ENCODE measurements at places on chromosomes 7 and 10.

DNA sequence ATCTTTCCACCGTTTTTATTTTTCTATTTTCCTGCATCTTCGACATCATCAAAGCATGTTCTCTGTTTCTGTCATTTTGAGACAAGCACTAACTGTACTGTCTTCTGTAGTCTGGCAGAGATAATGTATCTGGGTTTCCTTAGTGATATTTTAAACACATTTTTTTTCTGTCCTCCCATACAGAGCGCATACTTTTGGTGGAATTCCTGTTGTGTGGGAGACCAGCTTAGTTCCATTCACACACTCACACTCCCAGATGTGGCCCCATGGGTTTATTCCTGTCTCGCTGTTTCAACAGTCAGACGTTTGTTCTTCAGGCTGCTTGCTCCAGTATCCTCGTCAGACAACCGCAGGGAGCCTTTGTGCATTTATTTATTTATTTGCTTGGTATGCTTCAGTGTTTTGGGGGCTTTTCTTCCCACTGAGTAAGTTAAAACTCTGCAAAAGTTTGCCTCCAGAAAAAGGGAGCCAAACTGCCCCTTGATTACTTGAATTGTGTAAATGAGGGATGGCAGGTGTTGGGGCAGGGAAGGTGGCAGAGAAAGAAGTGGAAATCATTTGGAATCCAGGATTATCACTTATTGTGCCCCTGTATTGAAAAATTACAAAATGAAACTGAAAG lies 456.8 kb upstream of the KLF6 start:
- peak; percentile 100 for DNase-seq

- no peak for DNase-seq
These were observed 409.0 kb upstream of the MGMT start for GRCh38 chr10:129057856-129058663.

DNA sequence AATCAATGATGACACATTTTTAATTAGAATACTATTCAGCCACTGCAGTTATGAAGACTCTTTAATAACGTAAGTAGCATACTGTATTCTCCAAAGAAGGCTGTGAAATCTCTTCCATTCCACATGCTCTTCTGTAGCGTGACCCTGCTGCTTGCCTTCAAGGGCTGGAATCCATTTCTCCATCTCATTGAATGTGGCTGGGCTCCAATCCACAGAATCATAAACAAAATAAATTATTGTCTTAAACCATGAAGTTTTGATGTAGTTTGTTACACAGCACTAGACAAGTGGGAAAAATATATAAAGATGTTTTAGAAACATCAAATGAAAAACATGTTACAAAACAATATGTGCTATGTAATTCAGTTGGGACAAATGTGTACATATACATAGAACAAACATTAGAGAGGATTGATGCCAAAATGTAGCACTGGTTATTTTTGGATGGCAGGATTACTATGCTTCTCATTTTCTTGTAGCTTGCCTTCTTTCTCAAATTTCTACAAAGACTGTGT lies 410.8 kb upstream of the PODXL start:
- no peak for DNase-seq

GRCh38 chr7:31100445-31100844 lies 48.3 kb downstream of the ADCYAP1R1 start:
- DNase-seq: peak; percentile 11

- no peak for DNase-seq
These were observed 6.2 kb downstream of the ZNF775 start for GRCh38 chr7:150385302-150385723.

- DNase-seq: no peak
These were observed 384.6 kb downstream of the GATA3 start for GRCh38 chr10:8439040-8439439.

DNA sequence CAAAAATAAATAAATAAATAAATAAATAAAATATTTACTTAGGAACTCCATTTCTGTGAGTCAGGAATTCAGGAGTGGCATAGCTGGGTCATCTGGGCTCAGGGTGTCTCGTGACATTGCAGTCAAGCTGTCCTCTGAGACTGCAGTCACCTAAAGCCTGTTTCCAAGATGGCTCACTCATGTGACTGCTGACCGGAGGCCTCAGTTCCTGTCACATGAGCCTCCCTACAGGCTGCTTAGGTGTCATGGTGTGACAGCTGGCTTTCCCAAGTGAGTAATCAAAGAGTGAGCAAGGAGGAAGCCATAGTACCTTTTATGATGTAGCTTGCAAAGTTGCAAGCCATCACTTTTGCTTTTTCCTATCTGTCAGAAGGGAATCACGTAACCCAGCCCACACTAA lies 128.6 kb upstream of the KCTD7 start:
- DNase-seq: no peak

- no peak for DNase-seq
These were observed 52.4 kb upstream of the TNS3 start for GRCh38 chr7:47634273-47634672.

- DNase-seq: no peak
These were observed 77.4 kb downstream of the PRKAG2 start for GRCh38 chr7:151799506-151799905.

GRCh38 chr10:117684672-117685211 lies 142.2 kb downstream of the EMX2 start:
- DNase-seq: no peak

- DNase-seq: no peak
These were observed 7.0 kb downstream of the GPR26 start for GRCh38 chr10:123673198-123673597.

DNA sequence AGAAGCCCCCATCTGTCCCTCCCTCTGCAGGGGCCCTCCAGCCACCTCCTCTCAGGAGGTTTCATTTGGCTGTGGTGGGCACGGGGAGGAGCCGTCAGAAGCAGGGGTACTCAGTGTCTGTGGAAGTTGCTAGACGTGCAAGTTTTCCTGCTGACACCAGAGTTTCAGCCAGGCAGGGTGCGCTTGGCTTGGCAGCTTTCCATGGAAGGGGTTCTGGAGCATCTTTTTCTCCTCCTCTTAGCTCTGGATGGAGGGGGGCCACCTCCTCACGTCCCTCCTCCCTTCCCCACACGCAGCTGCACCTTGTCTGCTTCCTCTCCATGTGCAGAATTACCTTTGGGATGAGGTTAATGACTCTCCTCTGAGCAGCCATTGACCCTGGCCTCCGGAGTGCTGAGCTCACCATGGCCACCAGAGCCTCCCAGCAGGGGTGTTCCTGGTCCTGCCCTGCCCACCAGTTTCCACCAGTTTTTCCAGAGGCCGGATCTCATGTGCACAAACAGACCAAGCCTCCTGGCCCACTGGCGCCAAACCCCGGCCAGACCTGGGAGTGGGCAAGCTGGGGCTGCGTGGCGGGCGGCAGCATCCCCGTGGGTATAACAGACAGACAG lies 579.8 kb upstream of the FOXK1 start:
- DNase-seq: no peak

- no peak for DNase-seq
These were observed 6.3 kb downstream of the ZNF503 start for GRCh38 chr10:75395066-75395931.

DNA sequence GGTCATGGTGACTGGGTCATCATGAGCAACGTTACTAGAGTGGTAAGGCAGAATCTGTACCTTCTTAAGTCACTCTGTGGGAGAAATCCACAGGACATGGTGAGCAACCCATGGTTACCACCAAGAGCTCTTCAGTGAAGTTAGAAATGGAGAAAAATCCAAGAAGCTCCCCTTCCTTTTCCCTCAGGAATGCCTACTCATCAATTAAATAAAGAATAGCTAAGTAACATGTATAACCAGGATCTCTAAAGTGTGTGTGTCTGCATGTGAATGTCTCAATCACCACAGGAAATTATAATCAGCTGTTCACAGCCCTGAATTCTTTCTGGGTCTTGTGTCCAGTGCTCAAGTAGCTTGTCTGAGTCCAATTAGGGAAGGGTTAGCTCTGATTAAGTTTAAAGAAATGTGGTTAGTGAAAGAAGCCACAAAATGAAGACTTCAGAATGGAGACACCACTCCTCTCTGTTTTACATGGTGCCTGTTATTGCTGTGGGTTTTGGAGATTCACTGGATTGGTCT lies 73.2 kb downstream of the SEM1 start:
- no peak for DNase-seq

DNA sequence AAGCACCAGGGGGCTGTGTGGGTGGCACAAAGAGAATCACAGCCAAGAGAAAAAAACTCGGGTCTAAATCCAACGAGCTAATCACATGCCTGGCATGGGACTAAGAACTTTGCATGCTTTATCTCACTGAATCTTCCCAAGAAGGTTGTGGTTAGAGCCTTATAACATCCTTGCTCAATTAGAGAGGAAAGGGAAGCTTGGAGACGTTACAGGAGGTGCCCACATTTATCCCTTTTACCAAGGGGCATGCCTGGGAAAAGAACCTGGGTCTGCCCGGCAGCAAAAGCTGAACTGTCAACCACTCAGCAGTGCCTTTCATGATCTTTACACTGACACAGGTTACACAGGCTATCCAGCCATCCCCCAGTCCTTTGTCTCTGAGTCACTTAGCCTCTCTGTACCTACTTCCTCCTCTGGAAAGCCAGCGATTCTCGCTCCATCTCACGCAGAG lies 190.1 kb downstream of the PRPF18 start:
- DNase-seq: no peak

- DNase-seq: no peak
These were observed 214.0 kb downstream of the MDFIC start for GRCh38 chr7:115135769-115136410.

- DNase-seq: no peak
These were observed 135.8 kb upstream of the NPS start for GRCh38 chr10:127413326-127413725.

GRCh38 chr10:4663162-4663992 lies 162.6 kb upstream of the AKR1E2 start:
- peak; percentile 99 for DNase-seq

- DNase-seq: no peak
These were observed at the start of gene KIF5B for GRCh38 chr10:32056136-32057035. KIF5B (minus strand) TSS chr10:32056425; CDS start chr10:32055973, 452 bp downstream.

GRCh38 chr7:14207138-14207537 lies 217.7 kb upstream of the ETV1 start:
- no peak for DNase-seq

GRCh38 chr10:76839276-76839675 lies 798.3 kb downstream of the KCNMA1 start:
- no peak for DNase-seq

- no peak for DNase-seq
These were observed 22.0 kb downstream of the TMEM176B start for GRCh38 chr7:150778014-150778737.

GRCh38 chr10:129517680-129518057 lies 50.6 kb downstream of the MGMT start:
- DNase-seq: no peak

DNA sequence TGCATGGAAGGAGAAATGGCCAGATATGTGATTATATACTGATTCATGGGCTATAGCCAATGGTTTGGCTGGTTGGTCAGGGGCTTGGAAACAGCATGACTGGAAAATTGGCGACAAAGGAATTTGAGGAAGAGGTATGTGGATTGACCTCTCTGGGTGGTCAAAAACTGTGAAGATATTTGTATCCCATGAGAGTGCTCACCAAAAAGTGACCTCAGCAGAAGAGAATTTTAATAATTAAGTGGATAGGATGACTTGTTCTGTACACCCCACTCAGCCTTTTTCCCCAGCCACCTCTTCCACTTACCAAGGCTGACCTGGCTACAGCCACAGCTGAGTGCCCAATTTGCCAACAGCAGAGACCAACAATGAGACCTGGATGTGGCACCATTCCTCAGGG lies 146.7 kb downstream of the GPR37 start:
- DNase-seq: no peak

- DNase-seq: no peak
These were observed 67.8 kb downstream of the GRB10 start for GRCh38 chr7:50714857-50715256.

- no peak for DNase-seq
These were observed 1257.8 kb upstream of the SORCS1 start for GRCh38 chr10:108422286-108422685.

- DNase-seq: no peak
These were observed 57.5 kb downstream of the MDFIC start for GRCh38 chr7:114979388-114979787.

DNA sequence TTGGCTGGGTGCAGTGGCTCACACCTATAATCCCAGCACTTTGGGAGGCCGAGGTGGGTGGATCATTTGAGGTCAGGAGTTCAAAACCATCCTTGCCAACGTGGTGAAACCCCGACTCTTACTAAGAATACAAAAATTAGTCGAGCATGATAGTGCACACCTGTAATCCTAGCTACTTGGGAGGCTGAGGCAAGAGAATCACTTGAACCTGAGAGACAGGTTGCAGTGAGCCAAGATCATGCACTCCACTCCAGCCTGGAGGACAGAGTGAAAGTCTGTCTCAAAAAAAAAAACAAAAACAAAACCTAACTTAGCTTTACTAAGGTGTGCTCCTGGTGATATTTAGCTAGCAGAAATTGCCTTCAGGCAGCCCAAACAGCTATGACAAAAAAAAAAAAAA lies 24.3 kb upstream of the VDAC2 start:
- DNase-seq: no peak

DNA sequence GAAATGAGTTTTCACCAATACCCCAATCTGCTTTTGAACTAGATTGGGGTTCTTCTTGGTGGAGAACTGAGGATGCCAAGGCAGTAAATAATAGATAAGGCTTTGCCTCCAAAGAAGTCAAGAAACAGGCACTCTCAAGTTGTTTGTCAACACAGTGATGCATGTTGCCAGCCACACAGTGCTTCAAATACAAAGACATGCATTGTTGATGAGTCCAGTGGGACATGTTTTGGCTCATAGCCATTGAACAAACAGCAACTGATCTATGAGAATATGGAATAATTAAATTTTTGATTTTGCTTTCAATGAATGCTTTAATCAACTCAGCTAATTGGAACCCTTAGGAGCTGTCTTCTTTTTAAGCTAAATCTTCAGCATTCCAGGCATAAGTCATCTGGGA lies 346.4 kb downstream of the THSD7A start:
- no peak for DNase-seq

DNA sequence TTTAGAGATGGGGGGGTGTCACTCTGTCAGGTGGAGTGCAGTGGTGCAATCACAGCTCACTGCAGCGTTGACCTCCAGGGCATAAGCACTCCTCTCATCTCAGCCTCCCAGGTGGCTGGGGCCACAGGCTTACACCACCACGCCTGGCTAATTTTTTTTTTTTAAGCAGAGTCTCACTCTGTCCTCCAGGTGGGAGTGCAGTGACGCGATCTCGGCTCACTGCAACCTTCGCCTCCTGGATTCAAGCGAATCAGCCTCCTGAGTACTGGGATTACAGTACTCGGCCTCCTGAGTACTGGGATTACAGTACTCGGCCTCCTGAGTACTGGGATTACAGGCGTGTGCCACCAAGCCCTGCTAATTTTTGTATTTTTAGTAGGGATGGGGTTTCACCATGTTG lies 23.6 kb upstream of the PPIA start:
- DNase-seq: no peak

- DNase-seq: no peak
These were observed 65.5 kb downstream of the MLLT10 start for GRCh38 chr10:21599582-21599981.

Data from non-pigmented ciliary epithelial cell (primary cell).